ENCODE measurements at places on chromosomes 16 and 17.
A peak's percentile ranks its signal among the peaks of the same experiment; 100 is the strongest.

DNA sequence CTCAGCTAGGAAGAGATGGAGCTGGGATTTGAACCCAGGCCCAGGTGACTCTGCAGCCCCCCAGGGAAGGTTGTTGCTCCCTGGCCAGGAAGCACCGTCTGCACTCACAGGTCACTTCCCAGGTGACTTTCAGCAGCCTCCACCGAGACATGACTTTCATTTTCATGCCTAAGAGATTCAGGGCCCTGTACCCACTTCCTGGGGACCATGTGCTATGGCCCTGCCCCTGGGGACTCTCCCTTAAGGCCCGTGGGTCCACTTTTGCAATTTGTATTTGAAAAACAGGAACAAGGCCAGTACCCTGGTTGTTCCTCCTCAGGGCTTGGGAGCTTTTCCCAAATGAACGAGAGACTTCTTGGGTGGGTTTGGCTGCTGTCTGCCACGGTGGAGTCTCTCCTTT lies 191.0 kb downstream of the IRF8 start:
- no peak for DNase-seq

GRCh38 chr16:80997139-80997798 lies 9.4 kb downstream of the CMC2 start:
- DNase-seq: no peak

GRCh38 chr16:64541621-64542020 lies 580.2 kb downstream of the CDH11 start:
- DNase-seq: no peak

- no peak for DNase-seq
Observed at GRCh38 chr17:64537488-64537887, 30.7 kb downstream of the CEP95 start.

DNA sequence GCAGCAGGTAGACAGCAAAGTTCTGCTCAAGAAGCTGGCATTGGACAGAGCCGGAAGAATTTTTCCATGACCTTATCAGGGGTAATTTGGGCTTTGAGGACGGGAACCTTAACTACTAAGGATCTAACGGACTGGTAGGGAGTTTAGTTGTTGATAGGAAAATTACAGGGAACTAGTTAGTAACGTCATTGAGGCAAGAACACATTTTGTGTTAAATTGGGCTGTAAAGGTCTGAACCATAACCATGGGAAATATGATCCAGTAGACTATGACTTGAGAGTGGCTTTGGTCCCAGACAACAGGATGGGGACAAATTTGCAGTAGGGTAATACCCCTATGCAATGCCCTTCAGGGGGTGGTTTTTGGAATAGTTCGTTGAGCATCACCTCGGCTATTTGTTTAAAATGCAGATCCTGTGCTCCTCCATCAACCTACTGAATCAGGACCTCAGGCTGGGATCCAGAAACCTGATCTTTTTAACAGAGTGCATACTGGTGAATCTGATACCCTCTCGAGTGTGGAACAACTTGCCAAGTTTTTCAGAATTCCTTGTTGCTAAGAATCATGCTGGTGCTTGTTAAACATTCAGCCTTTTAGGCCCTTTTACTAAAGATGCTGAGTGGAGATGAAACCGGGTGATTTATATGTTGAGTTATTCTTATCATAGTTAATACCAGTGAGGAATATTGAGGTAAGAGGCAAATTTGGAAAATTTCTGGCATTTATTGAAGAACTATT lies 255.1 kb downstream of the MAP2K6 start:
- peak; percentile 20 for DNase-seq

GRCh38 chr17:7929158-7930023 lies at the start of gene KCNAB3:
TSS of gene KCNAB3 (minus strand) at chr17:7929856. CDS start at chr17:7929435, 421 bp downstream.
- DNase-seq: peak; percentile 33

DNA sequence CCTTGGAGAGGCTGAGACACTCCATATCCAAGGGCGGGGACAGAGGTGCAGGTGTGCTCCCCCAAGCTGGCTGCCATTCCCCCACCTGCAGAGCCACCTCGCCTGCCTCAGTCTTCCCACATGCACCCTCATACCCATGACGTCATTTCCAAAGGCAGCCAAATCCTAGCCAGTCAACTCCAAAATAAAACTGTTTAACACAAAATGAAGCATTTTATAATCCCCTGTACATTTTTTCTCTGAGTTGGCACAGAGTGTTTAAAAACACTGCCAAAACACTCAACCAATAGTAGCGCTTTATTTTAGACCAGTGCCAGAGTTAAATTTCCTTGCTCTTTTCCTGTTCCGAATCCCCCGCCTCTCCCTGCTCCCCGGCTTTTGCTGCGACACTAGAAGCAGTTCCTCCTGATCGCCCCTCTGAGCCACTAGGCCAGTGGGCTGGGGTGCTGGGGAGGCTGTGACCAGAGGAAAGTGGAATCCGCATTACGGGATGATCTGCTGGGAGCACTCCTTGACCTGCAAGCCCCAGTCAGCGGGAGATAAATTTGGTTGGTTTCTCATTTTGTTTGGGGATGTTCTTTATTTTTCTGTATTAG lies 139.5 kb downstream of the ZNF423 start:
- no peak for DNase-seq

- no peak for DNase-seq
Observed at GRCh38 chr17:35912942-35913341, 17.6 kb downstream of the RDM1 start.

GRCh38 chr16:56943761-56944375 lies 11.9 kb downstream of the HERPUD1 start:
- DNase-seq: no peak

DNA sequence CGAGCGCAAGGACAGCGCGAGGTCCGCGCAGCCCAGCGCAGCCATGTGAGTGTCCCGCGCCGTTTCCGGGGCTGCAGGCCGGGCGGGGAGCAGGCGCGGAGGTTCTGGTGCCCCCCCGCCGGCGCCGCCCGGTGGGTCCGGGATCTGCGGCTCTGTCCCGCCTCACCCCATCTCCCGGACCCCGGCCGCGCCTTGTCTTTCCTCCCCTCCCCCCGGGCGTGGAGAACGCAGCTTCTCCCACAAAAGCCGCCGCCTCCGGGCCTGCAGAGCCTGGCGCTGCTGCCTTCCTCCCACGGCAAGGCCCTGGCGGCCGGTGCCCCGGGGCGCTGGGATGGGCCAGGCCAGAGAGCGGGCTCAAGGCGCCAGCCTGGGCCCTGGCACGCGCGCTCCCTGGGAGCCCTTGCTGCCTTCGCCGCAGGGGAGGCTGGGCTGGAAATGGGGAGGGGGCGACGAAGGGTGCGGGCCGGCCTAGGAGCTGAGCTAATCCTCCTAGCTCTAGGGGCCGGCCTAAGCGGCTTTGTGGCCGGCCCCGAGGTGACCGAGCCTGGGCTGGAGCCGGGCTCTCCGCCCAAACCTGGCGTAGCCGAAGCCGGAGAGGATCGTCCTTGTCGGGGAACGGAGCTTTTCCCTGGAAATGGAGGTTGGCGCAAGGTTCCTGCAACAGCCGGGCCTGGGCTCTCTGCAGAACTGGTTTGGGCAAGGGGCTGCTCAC lies 397 bp downstream of the RIPOR1 start:
- no peak for DNase-seq

DNA sequence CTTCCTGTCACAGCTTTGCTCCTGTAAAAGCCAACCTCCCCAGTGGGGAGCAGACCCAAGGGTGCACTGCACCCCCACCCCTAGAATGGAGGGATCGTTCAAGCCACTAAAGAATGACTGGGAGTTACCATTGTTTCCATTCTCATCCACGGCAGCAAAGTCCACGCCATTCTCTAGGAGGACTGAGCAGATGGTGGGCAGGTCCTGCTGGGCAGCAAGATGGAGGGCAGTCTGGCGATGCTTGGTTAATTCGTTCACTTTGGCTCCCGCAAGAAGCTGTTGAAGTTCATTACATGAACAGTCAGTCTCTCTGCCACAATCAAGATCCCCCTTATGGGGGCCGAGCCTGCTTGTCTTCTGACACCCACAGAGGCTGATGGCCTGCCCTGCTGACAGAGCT lies 30.8 kb downstream of the CYB5D2 start:
- no peak for DNase-seq

DNA sequence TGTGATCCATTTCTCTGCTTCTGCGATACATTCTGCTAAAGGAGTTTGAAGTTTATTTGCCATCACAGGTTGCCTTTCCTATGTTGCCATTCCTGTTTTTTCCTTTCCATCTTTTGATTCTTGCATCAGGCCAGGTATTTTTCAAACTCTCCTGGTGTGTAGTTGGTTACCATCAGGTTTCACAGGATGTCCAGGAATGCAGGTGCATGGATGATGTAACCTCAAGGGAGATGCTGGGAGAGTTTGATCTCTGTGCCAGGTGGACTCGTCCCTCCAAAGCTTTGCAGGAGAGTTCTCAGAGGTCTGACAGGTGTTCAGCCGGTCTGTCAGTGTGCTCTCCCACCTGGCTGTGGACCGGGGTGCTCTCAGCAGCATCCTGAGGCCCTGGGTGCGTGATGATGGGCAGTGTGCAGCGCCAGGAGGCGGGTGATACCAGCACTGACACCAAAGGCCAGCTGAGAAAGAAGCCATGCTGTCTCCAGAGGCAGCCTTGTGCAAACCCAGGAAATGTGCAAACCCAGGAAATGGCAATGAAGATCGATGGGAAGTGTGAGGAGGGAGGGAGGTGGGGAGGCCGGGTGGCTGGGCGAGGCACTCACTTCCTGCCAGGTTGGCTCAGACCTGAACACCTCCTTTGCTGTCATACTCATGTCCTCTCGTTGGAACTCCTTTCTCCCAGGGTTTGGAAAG lies 1.7 kb downstream of the ATP2C2 start:
- DNase-seq: no peak

DNA sequence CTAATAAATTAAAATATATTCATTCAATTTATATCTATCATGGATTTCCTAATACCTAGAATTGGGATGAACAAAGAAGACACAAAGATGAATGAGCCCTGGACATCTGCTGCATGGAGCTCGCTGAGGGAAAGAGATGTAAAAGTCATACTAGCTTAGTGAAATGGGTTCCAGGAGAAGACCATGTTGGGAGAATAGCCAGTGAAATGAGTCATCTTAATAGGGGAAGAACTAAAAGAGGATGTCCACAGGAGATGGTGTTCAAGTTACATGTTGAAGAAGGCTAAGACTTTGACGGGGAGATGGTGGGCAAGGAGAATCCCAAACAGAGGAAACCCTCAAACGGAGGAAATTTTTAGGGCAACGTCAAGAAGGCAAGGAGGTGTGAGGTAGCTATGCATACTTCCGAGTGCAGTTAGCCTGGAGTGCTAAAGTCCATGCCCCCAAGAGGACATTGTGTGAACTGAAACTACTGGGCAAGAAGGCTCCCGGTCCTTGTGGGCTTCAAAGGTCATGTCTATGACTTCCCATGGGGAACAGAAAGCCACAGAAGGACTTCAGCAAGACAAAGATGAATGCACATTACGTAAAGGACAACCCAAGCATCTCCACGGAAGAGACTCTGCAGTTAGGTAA lies 220.5 kb upstream of the CDH11 start:
- DNase-seq: no peak

DNA sequence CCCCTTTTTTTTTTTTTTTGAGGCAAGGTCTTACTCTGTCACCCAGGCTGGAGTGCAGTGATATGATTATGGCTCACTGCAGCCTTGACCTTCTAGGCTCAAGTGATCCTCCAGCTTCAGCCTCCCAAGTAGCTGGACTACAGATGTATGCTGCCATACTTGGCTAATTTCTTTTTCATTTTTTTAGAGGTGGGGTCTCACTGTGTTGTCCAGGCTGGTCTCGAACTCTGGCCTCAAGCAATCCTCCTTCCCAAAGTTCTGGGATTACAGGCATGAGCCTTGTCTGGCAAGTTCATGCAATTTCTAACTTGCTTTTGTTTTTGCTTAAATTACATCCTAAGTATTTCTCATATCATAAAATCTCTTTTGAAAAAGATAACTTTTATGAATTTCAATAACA lies 33.8 kb upstream of the NFAT5 start:
- DNase-seq: no peak

GRCh38 chr17:7323731-7324437 lies 5.3 kb downstream of the NEURL4 start:
- no peak for DNase-seq

GRCh38 chr16:72924927-72925630 lies 122.8 kb downstream of the ZFHX3 start:
- no peak for DNase-seq

- no peak for DNase-seq
Observed at GRCh38 chr16:17548825-17549224, 78.1 kb upstream of the XYLT1 start.

- no peak for DNase-seq
Observed at GRCh38 chr16:72988569-72988968, 59.4 kb downstream of the ZFHX3 start.

DNA sequence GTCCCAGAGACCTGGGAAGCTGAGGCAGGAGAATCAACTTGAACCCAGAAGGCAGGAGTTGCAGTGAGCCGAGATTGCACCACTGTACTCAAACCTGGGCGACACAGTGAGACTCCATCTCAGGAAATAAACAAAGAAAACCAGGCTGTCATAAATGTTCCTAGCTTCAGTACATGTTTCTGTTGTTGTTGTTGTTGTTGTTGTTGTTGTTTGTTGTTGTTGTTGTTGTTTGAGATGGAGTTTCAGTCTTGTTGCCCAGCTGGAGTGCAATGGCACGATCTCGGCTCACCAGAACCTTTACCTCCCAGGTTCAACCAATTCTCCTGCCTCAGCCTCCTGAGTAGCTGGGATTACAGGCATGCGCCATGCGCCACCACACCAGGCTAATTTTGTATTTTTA lies 452.5 kb downstream of the HS3ST3B1 start:
- DNase-seq: no peak

GRCh38 chr16:27980076-27980775 lies 83.3 kb downstream of the GSG1L start:
- no peak for DNase-seq

- no peak for DNase-seq
Observed at GRCh38 chr17:81246679-81247338, 7.7 kb downstream of the NDUFAF8 start.

DNA sequence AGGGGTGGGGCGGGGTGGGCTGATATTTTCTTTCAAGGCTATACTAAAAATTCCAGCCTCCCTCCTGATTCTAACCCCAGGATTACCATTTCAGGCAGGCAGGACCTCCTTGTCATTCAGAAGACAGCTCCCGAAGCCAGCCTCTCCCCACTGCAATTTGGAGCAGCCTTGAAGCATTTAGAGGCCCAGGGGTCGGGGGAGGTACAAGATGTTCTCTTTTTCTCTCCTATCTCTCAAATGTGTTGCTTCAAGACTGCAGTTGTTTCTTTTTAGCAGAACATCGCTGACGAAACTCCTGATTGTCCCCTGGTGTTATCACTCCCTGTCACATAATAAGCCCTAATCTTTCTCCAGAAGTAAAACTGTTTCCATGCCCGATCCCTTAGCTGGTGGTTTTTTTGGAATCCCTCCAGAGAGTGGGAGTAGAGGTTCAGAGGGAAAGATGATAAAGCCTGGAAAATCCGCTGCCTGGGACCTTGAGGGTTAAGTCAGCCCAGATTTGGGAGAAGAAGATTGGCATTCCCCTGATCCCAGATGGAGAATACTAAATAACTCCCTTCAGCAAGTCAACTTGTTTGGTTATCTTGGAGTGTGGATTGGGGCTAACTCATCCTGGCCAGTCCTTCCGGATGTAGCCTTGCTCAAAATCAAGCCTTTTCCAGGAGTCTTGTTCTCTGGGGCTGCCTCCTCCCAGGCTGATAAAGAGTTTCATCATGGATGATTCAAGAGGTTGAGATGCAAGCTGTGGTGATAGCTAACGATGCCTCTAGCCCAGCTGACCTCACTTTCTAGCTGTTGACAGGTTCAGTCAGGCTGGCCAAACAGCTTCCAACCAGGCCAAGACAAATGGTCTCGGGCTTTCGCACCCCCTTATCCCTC lies 71.3 kb downstream of the SOX9 start:
- no peak for DNase-seq

Data from astrocyte of the cerebellum (primary cell).